Ureter (tissue), 1 donor: ENCODE measurements at places on chromosomes 5 and 9.

DNA sequence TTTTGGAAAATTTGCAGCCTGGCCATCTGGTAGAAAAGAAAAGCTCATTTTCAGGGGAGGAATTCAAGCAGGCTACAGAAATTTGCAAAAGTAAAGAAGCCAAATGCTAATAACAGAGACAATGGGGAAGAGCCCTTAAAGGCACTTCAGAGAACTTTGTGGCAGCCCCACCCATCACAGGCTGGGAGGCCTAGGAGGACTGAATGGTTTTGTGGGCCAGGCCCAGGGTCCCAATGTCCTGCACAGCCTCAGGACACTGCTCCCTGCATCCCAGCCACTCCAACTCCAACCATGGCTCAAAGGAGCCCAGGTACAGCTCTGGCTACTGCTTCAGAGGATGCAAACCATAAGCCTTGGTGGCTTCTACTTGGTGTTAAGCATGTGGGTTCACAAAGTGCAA lies 44.3 kb downstream of the PTPDC1 start:
- no peak for DNase-seq

DNA sequence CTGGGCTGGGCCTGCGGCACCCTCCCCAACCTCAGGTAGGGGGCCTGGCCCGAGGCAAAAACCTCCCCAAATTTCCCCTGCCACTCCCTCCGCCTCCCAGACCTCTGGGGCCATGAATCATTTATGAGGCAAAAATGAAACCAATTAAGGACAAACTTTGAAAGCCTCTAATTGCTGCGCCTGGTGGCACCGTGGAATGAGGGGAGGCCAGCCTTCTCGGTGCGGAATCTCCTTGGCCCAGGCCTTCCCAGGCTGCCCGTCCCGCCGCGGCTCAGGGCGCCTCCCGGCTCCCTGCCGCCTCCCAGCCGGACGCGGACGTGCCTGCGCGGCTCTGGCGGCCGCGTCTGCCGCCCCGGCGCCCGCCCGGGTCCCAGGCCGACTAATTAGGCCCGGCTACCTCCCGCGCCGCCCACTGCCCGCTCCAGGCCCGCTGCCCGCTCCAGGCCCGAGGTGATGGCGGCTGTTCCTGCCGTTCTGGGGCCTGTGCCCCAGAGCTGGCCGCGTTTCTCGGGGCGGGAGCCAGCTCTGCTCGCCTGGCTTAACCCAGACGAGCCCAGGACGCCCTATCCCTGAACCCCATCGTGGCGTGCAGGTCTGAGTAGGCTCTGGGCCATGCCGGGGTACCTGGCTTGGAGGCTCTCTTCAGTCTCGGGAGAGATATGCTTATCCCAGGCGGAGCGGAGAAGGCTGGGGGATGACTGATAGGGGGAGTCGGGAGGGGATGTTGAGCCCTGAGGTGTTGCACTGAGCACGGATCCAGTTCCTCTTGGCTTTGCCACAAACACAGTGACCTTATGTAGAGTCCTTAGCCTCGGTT lies 20.1 kb downstream of the CXXC5 start:
- no peak for DNase-seq

DNA sequence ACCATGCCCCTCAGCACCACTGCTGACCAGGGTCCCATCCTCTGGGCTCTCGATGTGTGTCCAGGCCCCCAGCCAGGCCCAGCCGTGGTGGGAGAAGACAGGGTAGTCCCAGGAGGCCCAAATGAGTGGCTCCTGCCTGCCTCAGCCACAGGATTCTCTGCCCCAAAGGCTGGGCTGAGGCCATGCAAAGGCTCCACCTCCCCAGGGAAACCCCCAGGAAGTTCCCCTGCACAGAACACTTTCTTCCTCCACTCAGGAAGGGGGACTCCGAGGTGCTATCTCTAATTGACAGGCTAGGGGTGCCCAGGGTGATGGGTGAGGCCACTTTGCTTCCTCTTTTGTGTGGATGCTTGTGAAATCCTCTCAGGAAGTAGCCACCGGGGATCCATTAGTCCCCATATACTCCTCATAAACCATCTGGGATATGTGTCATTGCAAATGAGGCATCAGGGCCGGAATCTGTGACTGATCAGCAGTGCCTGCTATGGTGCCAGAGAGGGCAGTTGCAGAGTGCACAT lies 23.1 kb upstream of the TDRD7 start:
- no peak for DNase-seq

GRCh38 chr5:173202266-173202875 lies 32.6 kb downstream of the NKX2-5 start:
- no peak for DNase-seq

- no peak for DNase-seq
These were observed 18.2 kb downstream of the ATP10B start for GRCh38 chr5:160833806-160834205.

GRCh38 chr5:35777358-35778087 lies 79.2 kb upstream of the IL7R start:
- DNase-seq = peak; percentile 61

GRCh38 chr5:52998552-52999313 lies 9.6 kb downstream of the ITGA2 start:
- no peak for DNase-seq

- DNase-seq = peak; percentile 40
These were observed 123.7 kb downstream of the WNK2 start for GRCh38 chr9:93307468-93308157.

- peak; percentile 8 for DNase-seq
These were observed 151.0 kb downstream of the CACNA1B start for GRCh38 chr9:138028596-138028995.

GRCh38 chr5:179614745-179615144 lies 8.7 kb downstream of the HNRNPH1 start:
- no peak for DNase-seq

DNA sequence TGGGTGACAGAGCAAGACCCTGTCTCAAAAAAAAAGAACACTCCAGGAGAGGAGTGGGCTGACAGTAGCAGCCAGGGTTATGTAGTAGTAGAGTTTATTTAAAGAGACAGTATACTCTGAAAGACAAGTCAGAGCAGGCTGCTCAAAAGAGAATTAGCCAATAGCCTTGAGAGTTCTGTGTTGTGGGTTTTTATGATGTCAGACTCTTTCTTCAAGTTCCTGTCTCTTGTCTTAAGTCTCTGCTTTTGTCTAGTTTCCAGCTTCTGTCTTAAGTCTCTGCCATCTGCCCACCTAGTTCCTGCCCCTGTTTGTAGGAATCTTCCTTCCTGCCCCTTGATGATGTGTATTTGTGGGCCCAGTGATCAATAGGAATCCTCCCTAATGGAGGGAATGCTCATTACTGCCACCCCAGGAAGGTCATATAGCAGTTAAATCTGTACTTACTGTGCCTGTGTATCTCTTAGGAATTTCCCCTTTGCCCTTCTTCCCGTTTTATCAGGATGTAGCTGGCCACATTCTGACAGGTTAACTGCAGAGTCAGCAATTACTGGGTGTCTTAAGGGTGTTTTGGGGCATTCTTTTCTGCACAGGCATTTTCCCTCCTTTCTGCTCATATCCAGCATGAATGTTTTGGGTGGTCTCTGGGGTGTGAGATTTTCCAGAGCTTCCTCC lies 580.5 kb upstream of the SGCD start:
- DNase-seq = no peak

DNA sequence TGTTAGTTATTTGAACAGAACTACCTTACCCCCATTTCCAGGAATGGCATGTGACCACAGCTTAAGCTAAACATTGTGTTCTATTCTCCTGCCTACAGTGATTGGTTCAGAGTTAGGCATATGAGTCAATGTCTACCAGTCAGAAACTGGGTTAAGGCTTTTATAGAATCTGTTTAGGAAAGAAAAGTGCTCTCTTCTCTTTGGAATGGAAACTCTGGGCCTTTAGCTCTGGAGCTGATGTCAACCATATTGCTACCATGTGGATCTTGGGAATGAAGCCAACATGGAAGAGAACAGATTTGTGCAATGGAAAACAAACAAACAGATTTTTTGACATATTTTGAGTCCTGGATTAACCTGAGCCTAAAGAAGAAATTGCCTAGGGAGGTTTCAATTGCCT lies 488.9 kb upstream of the TNC start:
- no peak for DNase-seq

GRCh38 chr9:82404196-82404870 lies 415.8 kb downstream of the SPATA31D1 start:
- DNase-seq = no peak
